ENCODE measurements at places on chromosomes 4 and X. TPM values are rescaled to one million over a fixed set of nuclear protein-coding genes. Genes with fewer than 3 reads are reported as not detected.

The TGIF2LX gene
- not detected for total RNA-seq

The SH3TC1 gene
- 0.29 TPM for total RNA-seq

The BMX gene
- total RNA-seq: not detected

The TRIM60 gene
- total RNA-seq: not detected

The ZBTB49 gene
- total RNA-seq: 6.8 TPM

The ZNF732 gene
- total RNA-seq: 35.7 TPM

The MAGEB3 gene
- not detected for total RNA-seq

The RNF150 gene
- 4.8 TPM for total RNA-seq

The FAM47E gene
- total RNA-seq: 1.3 TPM

The MAGEC2 gene
- not detected for total RNA-seq

The SPP1 gene
- total RNA-seq: 26.5 TPM

The VAMP7 gene
- total RNA-seq: 22.1 TPM

The GYPE gene
- total RNA-seq: not detected

The AMTN gene
- not detected for total RNA-seq

The POU4F2 gene
- total RNA-seq: not detected

The TLR2 gene
- 1.5 TPM for total RNA-seq

The SMIM10 gene
- total RNA-seq: 2.3 TPM

The MAGEA11 gene
- total RNA-seq: not detected

The TMEM154 gene
- total RNA-seq: 1.5 TPM

The UBE2K gene
- 174 TPM for total RNA-seq

The TRAM1L1 gene
- 1.2 TPM for total RNA-seq

The COX7B2 gene
- total RNA-seq: not detected

The TSPAN7 gene
- 32.1 TPM for total RNA-seq

The DCHS2 gene
- total RNA-seq: 2.6 TPM
